ENCODE measurements at places on chromosomes 4 and X.
A peak's percentile ranks its signal among the peaks of the same experiment; 100 is the strongest.

- DNase-seq, result no peak
These were observed 757 bp upstream of the SRPK3 start for GRCh38 chrX:153779891-153780677.

- no peak for DNase-seq
These were observed 321.8 kb downstream of the MAPK10 start for GRCh38 chr4:86038037-86038436.

DNA sequence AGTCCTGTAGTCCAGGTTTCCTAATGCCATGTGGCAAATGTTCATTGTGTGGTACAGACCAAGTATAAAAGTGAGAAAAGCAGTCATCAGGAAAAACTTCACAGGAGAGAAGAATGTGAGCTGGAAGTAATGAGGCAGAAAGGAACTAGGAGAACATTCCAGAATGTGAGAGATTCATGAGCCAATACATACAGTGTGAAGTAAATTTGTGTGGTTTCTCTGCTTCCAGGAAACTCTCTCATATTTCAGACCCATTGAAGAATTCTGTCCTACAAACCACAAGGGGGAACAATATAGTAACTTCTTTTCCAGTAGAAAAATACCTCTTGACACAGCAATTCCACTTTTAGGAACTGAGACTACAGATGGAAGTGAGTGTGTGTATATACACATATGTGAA, 136.5 kb downstream of the RNF150 start:
- no peak for DNase-seq

DNA sequence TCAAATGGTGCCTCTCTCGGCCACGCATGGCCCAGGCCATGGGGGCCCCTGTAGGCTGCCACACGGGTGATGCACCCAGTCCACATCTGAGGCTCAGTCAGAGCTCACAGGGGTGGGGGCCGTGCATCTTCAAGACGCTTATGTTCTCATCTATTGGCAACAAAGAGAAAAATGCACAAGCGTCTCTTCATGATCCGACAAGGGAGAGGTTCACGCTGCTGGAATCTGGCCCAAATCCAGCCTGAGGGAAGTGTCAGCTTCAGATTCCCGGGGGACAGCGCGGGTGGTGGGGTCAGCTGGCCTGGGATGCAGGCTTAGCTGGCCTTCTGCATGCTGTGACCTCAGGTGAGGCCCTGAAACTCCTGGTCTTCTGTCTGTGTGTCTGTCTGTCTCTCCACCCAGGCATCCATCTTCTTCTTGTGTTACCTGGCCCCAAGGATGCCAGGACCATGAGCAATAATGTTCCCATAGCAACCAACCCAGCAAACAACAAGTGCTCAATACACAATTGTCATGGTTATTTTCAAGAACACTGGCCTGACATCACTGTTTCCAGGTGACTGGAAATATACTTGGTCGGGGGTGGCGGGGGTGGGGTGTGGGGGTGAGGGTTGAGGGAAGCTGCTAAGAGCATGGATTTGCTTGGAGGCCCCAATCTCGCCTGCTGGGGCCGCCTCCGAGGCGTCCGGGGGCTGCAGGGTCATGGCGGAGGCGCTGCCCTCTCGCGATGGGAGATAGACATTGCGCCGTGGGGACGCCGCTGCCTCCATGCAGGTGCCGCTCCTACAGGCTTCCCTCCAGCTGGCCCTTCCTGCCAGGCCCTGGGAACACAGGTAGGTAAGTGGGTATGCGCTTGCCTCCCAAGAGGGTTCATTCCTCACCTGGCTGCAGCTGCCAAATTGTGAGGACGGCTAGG, 48.3 kb downstream of the ABLIM2 start:
- no peak for DNase-seq

- DNase-seq, result peak; percentile 11
These were observed 1.8 kb downstream of the DKK2 start for GRCh38 chr4:107034091-107034995.

DNA sequence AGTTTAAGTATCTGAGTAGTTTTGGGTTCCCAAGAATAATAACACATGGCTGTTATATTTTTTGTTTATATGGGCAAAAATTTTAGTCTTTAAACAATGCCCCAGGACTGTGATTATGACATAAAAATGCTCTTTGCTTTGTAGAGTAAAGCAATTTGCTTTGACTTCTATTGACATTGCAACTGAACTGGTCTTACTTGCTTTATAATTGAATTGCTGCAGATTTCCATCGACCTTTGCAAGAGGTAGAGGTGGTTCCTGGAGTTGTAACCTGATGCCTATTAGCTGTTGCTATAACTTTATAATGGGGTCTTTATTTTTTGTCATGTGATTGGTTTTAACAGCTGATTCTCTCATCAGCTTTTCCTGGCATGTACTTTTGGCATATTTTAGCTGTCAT, 302.9 kb downstream of the ARHGAP10 start:
- DNase-seq, result no peak

- DNase-seq, result peak; percentile 22
These were observed 171.1 kb upstream of the PITX2 start for GRCh38 chr4:110793890-110794554.

- no peak for DNase-seq
These were observed 184.0 kb upstream of the KIT start for GRCh38 chr4:54473798-54474197.

GRCh38 chr4:16070203-16070602, 13.6 kb downstream of the PROM1 start:
- no peak for DNase-seq

DNA sequence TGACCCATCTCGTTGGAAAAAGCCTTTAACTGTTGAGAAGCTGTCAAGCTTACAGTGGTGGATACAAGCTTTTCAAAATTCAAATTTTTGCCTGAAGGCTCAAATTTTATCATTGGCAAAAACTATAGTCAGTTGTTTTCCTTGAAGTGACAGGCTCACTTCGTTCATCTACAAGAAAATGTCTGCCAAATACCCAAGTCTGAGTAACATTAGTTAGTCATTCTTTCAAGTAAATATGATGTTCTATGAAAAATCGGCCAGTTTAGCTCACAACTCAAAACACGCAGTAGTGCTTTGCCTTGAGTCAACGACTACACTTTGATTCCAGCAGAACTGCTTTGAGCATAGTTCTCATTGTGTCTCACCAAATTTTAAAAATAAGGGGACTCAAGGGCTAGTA, 170.3 kb upstream of the MAMLD1 start:
- no peak for DNase-seq

GRCh38 chr4:80540349-80540748, 204.8 kb downstream of the CFAP299 start:
- no peak for DNase-seq

DNA sequence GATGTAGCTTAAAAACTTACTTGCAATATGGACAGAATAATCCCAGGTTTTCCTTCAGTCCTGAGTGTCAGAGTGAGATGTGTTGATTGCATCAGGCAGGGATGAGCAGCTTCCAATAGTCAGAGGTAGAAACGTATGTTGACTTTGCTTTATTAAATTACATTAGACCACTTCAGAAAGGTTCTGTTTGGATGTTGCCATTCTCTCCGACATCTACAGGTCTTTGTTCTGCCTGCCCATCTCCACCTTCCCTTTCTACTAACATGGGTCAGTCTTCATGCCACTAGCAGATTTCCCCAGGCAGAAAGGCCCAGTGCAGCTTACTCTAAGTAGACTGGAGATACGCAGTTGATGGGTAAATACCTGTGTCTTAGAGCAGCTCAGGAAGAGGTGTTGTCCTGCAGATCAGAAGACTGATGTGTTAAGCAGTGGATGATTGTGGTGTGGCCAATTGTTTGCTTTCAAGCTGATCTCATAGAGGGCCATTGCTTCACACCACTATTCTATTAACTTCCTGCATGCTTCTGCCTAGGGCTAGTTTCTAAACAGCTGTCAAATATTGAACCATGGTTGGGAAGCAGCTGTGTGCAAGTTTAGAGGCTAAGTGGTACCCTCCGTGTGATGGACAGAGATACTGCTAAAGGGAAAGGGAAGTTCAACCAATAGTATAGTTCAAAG, 1.8 kb downstream of the FRMPD4 start:
- no peak for DNase-seq

DNA sequence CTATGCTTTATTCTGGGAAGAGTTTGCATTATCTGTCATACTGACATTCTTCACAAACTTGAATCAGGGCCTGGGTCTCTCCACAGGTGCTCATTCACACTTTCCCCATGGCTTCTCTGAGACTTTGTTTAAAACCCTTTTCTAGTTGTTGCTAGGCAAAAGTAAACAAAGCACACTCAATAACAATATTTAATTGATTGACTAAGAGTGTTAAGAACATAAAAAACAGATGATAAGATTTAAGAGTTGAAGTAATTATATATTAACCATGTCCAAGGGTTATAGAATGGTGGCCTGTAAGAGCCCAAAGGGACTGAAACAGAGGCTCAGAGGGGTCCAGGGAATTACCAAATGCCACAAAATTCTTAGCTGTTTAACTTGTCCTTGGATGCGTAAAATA, 7.1 kb downstream of the MAOA start:
- DNase-seq, result no peak

DNA sequence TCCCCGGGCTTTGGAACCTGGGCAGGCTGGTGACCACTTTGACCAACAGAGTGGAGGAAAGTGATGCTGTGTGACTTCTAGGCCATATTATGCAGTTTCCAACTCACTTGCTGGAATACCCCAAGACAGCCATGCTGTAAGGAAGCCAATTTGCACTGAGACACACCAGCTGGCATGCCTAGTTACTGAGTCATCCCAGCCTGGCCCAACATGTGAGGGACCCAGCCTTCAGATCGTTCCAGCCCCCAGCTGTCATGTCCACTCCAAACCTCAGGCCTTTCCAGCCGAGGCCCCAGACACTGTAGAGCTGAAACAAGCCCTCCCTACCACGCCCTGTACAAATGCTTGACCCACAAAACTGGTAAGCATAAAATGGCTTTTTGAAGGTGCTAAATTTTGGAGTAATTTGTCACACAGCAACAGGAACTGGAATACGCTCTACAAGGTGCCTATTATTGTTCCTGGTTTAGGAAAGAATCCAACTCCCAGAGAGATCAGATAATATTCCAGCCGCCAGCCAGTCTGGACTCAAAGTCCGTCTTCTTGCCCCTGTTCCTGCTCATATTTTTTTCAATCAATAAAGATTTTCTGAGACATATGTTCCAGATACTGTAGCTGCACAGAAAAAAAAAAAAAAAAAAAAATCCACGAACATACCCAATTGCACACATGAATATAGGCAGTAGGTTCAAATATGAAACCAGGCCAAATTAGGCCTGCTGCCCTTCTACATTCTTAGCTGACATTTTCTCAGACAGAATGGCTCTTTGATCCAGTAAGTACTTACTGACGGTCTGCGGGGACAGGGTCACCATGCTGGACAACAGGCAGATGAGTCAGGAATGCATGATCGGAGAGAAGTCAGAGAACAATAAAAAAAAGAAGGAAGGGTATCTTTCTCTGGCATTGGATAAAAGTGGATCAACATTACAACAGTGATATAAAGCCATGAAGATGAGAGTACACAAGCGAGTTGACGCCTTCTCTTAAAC, 35.1 kb downstream of the SH3KBP1 start:
- no peak for DNase-seq

DNA sequence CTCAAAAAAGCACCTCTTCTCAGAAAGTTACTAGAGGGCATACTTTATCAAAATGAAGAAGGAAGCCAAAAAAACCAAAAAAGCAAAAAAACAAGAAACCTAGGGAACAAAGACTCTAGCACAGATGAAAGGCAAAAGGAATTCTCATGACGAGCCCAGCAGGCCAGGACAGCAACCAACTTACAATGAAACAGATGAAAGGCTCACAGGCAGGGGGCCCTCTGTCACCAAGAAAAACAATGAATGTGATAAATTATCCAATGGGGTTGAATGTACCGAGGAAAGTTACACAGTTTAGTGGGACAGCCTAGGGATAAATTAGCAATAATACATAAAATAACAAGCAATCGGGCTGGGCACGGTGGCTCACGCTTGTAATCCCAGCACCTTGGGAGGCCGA, 79.0 kb downstream of the GPR82 start:
- DNase-seq, result no peak

GRCh38 chr4:13920901-13921300, 293.4 kb upstream of the BOD1L1 start:
- DNase-seq, result no peak

GRCh38 chrX:132369617-132370326, 119.1 kb downstream of the MBNL3 start:
- DNase-seq, result no peak

DNA sequence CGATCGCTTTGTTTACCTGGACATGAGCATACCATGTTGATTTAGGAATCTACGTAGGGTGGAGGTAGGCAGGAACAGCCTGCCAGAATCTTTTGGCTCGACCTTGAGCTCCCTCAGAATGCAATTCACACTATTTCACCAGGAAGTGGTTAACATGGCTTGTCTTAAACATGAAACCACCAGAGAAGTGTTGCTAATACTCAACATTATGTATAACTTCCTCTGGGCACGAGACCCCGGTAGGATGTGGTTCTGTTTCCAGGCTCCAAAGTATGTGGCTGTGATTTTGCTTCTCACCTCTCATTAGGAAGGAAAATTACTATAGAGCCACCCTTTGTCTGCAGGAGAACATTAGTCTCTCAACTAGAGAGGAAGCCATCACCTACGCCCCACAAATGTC, 59.0 kb upstream of the VCX3B start:
- DNase-seq, result no peak

DNA sequence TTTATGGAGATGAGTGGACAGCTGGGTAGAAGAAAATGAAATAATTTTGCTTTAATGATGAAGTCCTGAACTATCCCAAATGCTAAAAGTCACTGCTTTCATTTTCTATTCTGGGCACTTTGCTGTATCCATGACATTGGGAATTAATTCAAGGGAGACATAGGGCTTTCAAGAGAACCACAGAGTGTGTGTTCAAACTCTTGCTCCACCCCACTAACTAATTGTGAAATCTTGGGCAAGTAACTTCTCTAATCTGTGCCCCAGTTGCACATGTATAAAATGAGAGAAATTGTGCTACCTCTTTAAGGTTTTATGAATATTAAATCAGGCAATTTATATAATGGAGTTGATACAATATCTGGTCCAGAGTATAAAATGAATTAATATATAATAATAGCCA, 1422.0 kb downstream of the ADGRL3 start:
- no peak for DNase-seq

DNA sequence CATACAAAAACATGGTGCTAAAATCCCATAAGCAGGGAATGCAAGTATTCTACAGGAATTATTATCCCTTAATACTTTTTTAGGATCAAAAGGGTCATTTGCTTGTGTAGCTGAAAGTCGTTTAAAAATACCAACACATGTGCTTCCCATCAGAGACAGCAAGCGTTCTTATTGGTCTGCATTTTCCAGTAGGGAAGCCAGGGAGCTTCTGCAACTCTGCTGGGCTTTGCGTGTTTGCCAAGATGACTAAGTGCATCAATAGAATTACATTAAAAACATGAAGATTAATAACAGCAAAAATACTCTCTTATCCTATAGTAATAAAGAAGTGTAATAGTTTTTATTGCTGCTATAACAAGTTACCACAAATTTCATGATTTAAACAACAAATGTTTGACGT, 111.2 kb downstream of the QDPR start:
- no peak for DNase-seq

GRCh38 chrX:43279341-43279808, 376.7 kb upstream of the MAOA start:
- no peak for DNase-seq

- no peak for DNase-seq
These were observed 33.2 kb upstream of the SLC9A7 start for GRCh38 chrX:46791927-46792809.
